Suprapubic skin (tissue), 4 donors: ENCODE measurements at places on chromosomes 1 and 21.
A peak's percentile ranks its signal among the peaks of the same experiment; 100 is the strongest.

DNA sequence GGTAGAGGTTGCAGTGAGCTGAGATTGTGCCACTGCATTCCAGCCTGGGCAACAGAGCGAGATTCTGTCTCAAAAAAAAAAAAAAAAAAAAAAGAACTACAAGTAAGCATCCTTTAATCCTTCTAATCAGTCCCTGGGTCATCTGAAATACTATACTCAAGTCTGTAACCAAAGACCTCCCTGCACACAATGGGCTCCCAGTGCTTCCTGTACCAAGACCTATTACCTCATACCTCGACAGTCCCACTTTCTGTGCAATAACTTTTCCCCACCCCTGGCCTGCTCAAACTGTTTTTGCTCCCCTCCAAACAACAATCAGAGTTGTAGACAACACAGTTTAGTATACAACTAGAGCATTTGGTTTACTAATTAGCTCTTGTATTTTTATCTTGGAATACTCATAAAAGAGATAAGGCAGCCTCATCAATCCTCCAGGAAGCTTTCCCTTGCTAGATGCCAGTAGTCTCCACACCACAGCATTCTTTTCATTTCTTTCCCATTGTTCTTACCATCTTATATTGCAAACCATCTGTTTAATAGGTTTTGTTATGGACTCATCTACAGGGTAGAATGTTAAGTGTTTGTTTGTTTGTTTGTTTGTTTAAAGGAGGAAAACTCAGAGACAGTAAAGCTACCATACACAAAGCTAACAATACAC lies 19.2 kb upstream of the RLF start:
- no peak for DNase-seq

DNA sequence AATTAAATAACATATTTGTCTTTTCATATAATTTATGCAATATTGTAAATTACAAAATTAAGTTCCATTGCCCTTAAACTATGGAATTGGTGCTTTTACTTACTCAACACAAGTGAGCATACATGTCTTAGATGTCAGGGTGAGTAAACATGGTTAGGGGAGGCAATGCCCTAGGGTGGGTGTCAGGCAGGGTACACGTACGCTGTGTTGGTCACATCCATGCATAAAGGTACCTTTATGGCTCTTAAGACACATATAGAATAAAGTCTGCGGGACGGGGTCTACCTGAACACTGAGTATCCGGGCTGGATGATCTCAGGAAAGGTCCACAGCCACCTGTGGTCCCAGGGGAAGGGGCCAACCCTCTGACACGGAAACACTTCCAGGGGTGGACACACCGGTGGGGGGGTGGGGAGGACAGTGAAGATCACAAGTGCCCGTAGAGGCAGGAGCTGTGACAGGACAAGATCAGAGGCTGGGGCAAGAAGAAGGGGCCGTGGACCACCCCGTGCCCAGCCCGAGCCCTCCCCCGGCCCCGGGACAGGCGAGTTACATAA lies 720 bp downstream of the LIN9 start:
- DNase-seq, result peak; percentile 67

DNA sequence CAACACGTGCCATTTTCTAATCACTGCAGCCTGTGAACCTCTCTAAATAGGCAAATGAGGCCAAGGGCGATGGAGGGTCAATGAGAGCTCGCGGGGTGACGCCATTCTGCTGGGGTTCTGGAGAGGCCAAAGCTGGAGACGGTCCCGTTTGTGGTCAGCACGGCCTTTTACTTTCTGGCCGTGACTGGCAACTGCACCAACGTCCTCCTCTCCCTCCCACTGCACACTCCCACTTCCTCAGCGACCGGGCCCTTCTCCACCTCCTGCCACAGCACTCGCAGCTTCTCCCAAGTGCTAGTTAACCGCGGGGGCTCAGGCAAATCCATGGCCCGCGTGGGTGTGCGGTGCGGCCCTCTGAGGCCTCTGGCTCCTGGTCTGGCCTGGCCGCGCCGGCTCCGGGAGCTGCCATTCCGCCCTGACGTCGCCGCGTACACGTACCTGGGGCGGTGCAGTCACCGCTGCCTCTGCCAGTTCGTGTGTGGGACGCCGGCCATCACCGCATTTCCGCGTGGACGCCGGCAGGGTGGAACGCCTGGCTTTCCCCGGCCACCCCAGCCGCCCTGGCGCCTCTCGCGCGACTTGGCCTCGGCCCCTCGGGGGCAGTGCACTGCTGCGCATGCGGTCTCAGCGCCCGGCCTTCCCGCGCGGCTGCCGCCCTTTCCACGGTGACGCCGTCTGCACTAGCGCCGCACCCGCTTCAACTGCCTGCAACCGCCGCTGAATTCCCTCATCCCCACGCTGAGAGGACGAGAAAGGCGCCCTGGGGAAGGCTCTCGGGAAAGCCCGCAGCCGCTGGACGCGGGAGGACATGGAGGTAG lies 18.2 kb downstream of the OR2C3 start:
- DNase-seq, result no peak

DNA sequence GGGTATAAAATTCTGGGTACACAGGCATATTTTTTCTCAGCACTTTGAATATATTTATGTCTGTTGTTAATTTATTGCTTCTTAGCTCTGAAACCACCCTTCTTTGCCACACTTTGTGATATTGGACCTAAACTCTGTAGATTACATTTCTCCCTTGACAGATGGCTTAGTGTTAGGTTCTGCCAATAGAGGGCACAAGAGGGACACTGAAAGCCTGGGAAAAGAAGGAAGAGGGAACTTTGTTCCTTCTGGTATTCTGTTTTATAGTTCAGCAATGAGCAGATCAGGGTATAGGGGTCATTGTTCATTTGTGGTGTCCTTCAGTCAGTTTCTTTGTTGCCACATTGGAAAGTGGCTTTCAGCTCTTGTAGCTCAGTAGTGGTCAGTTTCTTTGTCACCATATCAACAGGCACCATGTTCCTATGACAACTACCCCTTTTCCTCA lies 423.5 kb upstream of the PROX1 start:
- no peak for DNase-seq

DNA sequence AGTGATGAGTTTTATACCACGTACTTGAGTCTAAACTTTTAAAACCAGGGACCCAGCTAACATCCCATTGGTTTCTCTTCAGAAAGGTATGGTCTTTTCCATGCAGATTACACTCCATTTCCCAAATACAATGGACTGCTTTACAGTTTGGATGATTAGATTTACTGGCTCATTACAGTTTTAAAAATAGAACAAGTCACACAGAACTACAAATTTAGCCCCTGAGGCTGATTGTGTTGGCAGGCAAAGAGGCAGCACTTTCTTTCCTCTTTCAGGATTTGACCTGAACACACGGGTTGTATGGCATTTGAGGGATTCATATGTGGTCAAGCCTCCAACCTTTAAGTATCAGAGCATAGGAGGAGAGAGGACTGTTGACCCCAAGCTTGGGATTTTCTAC lies 21.8 kb upstream of the VTCN1 start:
- no peak for DNase-seq

- DNase-seq, result no peak
These were observed 1.4 kb downstream of the RPE65 start for GRCh38 chr1:68448365-68448764.

DNA sequence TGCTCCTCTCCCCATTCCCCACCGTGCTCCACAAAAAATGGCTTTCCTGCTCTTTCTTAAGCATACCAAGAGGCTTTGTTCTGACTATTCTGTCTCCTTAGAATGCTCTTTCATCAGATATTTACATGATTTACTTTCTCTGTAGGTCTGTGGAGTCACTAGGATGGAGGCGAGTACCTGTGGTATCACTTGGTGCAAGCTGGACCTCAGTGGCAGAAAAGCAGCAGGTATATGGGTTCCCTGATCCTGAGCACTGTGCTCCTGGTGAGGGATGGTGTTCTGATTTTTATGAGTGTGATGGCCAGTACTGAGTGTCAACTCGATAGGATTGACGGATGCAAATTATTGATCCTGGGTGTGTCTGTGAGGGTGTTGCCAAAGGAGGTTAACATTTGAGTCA lies 10.0 kb downstream of the C1orf87 start:
- DNase-seq, result no peak

DNA sequence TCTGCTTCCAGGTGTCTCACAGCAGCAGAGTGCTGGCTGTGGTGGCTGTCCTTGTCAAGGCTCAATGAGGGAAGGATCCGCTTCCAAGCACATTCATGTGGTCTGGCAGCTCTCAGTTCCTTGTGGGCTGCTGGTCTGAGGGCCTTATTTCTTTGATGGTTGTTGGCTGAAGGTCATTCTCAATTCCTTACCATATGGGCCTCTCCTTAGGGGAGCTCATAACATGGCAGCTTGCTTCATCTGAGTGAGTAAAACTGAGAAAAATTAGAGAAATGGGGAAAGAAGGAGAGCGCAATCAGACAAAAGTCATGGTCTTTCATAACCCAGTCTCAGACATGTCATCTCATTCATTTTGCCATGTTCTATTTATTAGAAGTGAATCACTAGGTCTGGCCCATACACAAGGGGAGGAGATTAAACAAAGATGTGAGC lies 81.7 kb upstream of the TSPAN2 start:
- DNase-seq, result no peak

GRCh38 chr1:56188221-56188620 lies 391.1 kb downstream of the PLPP3 start:
- DNase-seq, result no peak

DNA sequence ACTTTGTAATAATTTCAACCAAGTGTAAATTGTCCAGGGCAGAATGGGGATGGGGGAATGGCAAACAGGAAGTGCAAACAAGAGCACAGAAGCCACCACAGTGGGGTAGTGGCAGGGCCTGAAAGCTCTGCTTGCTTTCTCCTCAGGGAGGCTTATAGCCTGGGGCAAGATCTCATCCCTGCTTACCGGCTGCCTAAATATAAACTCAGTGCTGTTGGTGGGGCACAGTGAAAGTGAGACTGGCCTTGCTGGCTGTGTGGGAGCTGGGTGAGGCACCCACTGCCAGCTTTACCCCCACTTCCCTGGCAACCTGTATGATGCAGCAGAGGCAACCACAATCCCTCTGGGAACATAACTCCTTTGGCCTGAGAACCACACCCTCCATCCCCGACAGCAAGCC lies 15.2 kb downstream of the STYXL2 start:
- DNase-seq, result no peak

- DNase-seq, result no peak
These were observed 603.5 kb upstream of the ADAMTS5 start for GRCh38 chr21:27570306-27570868.
